RCC 7860 (cell line): ENCODE measurements at places on chromosomes 3 and 15.
A peak's percentile ranks its signal among the peaks of the same experiment; 100 is the strongest.

- no peak for DNase-seq
These were observed 7.6 kb downstream of the CCDC12 start for GRCh38 chr3:46968783-46969428.

- no peak for DNase-seq
These were observed 7.0 kb upstream of the CPB1 start for GRCh38 chr3:148820361-148821245.

GRCh38 chr3:48594417-48595049 is 596 bp downstream of the COL7A1 start:
- peak; percentile 20 for DNase-seq

- DNase-seq: no peak
These were observed 163.1 kb downstream of the STAC start for GRCh38 chr3:36543276-36543997.

DNA sequence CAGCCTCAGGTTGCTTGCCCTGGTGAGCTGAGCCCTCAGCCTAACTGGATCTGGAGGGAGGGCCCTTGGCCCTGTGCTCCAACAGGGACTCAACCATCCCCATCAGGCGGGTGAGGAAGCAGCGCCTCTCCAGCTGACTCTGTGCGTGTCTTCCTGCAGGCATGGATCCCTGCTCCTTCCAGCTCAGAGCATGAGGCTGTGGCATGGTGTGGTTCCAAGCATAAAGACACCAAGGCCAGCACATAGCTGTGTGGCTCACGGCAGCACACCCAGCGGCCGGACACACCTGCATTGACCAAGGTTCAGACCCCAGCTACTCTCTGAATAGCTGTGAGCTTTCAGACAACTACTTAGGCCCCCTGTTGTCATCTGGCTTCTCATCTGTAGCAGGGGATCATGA is 131.0 kb upstream of the PLXNA1 start:
- no peak for DNase-seq

GRCh38 chr3:133277813-133278212 is 122.0 kb upstream of the BFSP2 start:
- no peak for DNase-seq

DNA sequence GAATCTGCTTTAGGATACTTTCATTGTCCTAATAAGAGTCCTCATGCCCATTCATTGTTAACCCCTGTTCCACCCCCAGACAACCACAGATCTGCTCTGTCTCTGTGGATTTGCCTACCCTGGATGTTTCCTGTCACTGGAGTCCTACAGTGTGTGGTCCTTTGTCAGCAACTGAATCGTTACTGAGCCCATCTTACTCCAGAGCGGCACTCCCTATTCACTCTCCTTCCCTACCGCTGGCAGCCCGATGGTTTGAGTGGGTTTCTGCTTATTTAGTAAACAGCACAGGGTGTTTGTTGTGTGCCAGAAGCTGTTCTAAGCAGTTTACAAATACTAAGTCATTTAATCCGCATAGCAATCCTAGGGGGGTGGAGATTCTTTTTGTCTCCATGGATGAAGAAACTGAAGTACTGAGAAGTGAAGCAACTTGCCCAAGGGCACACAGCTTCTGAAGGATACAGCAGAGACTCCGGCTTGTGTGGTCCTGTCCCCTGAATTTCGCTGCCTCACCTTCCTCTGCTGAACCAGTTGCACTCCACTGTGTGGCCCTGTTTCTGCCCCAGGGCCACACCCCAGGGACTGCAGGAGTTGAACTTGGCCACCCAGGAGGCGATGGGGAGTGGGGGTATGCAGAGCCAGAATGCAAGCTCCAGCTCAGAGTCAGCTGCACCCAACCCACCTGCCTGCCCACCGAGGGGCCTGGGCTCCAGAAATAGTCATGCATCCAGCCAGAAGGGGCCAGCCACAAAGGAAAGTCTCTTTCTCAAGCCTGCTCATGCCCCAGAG is 56.5 kb upstream of the SLC6A1 start:
- no peak for DNase-seq

- DNase-seq: no peak
These were observed 315.8 kb upstream of the CDIN1 start for GRCh38 chr15:36263666-36264065.

DNA sequence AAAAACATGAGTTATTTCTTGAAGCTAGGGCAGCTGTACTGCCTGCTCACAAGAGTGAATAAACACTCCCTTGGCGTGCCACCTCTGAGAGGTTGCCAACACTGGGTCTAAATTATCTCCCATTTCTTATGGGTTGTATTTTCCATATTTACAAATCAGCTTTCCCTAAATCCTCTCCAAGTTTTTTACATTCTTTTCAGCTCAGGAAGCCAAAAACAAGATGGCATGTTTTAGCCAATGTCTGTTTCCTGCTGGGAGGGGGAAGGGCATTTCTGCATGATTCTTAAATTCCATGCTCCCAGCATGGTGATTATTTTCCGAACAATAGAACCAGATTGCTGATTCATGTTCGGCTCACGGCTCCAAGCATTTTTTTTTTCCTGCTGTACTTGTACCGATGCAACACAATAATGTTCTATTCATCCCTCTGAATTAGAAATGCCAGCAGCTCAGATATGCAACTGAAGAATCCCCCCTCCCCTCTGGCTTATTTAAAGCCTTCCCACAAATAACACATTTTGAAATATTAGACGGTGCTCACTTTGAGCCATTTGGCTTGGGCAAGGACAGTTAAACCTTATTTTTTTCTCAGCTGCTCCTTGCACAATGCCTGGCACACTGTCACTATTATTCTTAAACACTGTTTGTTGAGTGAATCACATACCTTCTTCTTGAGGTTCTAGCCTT is 252.5 kb downstream of the THRB start:
- DNase-seq: no peak

DNA sequence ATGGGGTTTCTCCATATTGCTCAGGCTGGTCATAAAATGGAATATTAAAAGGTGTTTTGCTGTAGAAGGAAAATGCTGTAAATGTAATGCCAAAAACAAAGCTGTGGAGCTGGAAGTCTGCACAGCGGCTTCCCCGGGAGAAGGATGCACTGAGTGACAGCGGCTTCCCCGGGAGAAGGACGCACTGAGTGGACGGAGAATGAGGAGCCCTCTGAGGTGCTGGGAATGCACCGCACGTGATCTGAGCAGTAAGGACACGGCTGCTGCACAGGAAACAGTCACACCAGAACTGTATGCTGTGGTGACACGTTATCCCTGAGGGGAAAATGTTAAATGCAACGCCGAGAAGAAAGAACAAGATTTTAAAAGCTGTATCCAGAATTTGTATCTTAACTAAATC is 24.6 kb downstream of the TNK2 start:
- DNase-seq: no peak

GRCh38 chr3:149736953-149737205 is 15.4 kb downstream of the COMMD2 start:
- DNase-seq: no peak

GRCh38 chr15:74954515-74954914 is 2.1 kb downstream of the RPP25 start:
- no peak for DNase-seq

DNA sequence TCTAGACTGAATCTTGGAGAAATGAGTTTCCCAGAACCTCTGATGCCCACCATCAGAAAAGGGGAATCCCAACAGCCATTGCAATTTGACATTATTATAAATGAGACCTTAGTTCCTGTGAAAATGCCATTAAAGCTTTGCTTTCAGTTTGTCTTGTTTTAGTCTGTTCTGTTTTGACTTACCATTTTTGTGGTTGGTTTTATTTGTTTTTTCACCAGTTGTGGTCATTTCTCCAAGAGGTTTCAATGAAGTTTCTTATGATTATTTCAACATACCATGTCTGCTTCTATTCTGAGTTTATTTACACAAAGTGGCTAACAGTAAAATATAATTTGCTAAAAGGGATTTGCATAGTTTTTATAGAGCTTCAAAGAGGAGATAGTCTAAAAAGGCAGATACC is 175.0 kb upstream of the MCTP2 start:
- no peak for DNase-seq

DNA sequence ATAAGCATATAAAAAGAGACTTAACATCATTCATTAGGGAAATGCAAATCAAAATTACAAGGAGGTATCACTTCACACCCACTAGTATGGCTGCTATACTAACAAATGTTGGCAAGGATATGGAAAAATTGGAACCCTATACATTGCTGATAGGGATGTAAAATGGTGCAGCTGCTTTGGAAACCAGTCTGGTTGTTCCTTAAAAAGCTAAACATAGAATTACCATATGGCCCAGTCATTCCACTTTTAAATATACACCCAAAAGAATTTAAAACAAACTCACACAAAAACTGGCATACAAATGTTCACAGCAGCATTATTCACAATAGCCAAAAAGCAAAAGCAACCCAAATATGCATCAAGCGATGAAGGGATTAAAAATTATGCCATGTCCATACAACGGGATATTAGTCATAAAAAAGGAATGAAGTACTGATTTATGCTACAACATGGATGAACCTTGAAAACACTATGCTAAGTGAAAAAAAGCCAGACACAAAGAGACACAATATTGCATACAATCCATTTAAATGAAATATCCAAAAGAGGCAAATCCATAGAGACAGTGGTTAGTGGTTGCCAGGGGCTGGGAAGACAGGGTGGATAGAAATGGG is 118.3 kb downstream of the OSBPL10 start:
- no peak for DNase-seq

- DNase-seq: no peak
These were observed 136.0 kb upstream of the CFAP20DC start for GRCh38 chr3:59185591-59186369.
